ENCODE measurements at places on chromosomes 5 and 9. TPM values are rescaled to one million over a fixed set of nuclear protein-coding genes. Genes with fewer than 3 reads are reported as not detected.

SPINK13 gene
- not detected for total RNA-seq

CAMSAP1 gene
- 38.1 TPM for total RNA-seq

FAM120A gene
- total RNA-seq, result 130 TPM

SPATA31A7 gene
- total RNA-seq, result not detected

MTRR gene
- 42.9 TPM for total RNA-seq

DNA sequence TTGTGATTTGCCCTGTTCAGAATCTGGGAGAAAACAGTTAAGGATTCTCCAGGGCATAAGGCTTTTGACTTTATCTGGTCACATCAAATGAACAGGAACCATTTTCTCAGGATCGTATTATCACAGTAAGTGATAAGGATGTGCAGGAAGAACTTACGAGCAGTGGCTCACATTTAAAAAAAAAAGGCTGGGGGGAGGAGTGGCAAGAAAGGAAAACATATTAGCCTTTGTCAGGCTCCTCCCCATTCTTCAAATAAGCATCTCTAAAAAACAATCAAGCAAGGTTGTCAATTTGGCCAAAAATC is 234.3 kb upstream of the TMEM161B start:
- DNase-seq, result no peak

DNA sequence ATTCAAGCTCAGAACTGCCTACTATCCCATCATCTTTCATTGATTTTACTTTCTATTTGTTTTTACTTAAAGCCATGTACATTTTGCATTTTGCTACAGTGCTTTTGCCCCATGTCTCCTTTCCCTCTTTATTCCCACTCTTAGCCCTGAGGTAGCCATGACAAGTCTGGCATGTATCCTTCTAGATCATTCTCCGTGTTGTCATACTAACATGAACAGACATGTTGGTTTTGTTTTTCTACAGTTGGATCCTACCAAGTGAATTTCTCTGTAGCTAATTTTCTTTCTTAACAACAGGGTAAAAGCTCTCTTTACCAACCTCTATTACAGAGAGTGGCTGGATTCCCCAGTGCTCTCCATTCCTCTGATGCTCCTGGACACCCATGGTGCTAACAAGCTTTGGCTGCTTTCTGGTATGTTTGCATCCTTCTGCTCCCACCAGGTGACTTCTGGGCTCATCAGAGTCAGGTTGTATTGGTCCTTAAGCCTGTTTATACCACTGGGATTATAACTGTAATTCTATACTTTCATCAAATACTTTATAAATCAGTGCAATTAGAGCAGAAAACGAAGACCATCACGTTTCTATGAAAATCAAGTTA is 38.8 kb upstream of the BOD1 start:
- no peak for DNase-seq
